Kidney (tissue), 22 donors: ENCODE measurements at places on chromosomes 2 and 18. TPM values are rescaled to one million over a fixed set of nuclear protein-coding genes. Genes with fewer than 3 reads are reported as not detected.

GRCh38 chr2:63862806-63863205 lies 21.1 kb downstream of the UGP2 start:
- DNase-seq = no peak

DNA sequence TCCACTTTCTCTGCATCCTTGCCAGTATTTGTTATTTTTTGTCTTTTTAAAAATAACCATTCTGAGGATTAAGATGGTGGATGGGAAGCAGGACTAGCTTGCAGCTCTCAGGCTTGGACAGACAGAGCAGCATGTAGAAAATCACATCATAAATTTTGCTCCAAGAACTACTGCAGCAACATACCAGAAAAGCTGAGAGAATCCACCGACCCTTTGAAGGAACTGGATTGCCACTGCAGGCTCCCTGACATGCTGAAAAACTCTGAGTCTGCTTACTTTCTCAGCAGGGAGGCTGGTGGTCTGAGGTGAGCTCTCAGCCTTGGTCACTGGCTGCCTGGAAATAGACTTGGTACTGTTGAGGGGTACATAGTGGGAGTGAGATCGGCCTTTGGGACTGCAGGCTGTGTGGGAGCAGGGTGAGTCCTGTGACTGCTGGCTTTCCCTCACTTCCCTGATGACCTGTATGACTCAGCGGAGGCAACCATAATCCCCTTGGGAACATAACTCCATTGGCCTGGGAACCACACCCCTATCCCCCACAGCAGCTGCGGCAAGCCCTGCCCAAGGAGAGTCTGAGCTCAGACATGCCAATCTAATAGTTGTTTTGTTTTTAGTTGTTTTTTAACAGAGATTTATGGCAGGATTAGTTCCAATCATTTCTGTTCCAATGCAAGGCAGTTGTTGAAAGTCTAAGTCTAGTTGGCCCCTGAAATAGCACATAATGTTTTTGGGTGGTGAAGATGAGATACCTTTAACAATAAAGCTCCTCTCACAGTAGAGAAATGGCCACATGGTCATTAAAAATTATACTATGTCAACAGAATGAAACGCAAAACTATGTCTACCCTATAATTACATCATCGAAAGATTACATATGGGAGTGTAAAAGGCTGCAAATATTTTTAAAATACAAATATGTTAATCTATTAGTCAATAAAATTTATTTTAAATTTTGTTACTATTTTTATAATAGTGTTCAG lies 414.2 kb upstream of the CHAC2 start:
- DNase-seq = no peak

GRCh38 chr2:183530333-183530901 lies 406.2 kb downstream of the NUP35 start:
- DNase-seq = no peak

The CASP10 gene
- polyA plus RNA-seq = 4.5 TPM

The FNDC4 gene
- 8.5 TPM for polyA plus RNA-seq

DNA sequence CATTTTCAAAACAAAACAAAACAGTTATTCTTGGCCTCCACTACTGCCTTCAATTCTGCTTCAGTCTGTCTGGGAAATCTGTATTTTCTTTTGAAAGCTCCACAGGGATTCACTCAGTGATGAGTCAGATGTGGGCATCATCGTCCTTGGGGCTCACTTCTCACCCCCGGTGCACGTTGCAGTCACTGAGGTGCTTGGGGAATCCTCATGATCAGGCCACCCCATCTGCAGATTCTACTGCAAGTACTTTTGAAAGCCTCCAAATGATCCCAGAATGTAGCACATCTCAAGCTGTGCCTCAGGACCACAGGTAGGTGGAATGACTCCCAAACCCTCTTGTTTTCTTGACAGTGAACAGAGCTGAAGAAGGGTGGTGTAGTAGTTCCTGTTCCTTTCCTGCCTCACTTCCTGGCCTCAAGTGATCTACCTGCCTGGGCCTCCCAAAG lies 34.3 kb downstream of the LPIN2 start:
- no peak for DNase-seq

- DNase-seq = no peak
Observed at GRCh38 chr2:35374845-35375244, 980.7 kb upstream of the CRIM1 start.

The LYG2 gene
- not detected for polyA plus RNA-seq

- no peak for DNase-seq
Observed at GRCh38 chr2:43898134-43898837, 59.5 kb downstream of the ABCG8 start.

GRCh38 chr18:45423659-45424058 lies 191.6 kb upstream of the SLC14A2 start:
- no peak for DNase-seq

GRCh38 chr2:109062859-109063700 lies 65.9 kb upstream of the SH3RF3 start:
- no peak for DNase-seq

- DNase-seq = no peak
Observed at GRCh38 chr2:63257473-63257872, 206.8 kb downstream of the OTX1 start.

The SULT1C4 gene
- 7.1 TPM for polyA plus RNA-seq

DNA sequence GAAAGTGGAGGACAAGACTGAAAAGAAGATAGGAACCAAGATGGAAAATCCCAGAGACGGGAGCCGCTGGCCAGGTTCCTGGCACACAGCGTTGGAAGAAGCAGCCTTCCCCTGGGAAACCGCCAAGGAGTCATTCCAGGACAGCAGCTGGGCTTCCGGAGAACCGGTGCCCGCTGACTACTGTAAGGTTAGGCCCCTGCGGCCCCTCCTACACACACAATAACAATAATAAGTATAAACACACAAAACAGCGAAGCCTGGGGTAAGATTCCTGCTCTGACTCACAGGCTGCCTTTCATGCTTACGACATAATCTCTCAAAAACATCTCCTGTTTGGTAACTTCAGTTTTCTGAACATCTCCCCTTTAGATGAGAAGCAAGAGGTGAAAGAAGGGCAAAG lies 28.1 kb upstream of the MYCN start:
- DNase-seq = peak; percentile 29

The HDAC4 gene
- polyA plus RNA-seq = 2.2 TPM

The COL4A3 gene
- polyA plus RNA-seq = 20.8 TPM

DNA sequence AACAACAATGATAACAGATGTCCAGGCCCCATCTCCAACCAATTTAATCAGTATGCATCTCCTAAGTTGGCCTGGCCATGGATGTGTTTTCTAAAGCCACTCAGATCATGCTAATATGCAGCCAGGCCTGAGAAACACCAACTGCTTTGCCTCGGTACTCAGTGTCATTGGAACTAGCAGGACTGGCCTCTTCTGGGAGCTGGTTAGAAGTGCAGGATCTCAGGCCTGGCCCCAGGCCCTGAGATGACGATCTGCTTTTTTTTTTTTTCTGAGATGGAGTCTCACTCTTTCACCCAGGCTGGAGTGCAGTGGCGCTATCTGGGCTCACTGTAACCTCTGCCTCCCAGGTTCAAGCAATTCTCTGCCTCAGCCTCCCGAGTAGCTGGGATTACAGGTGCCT lies 69.1 kb downstream of the IRS1 start:
- DNase-seq = no peak

The POTEJ gene
- polyA plus RNA-seq = not detected

The B3GNT2 gene
- 17.5 TPM for polyA plus RNA-seq
